ENCODE measurements at places on chromosomes 5 and 9.

- no peak for DNase-seq
These were observed 139.6 kb downstream of the RASEF start for GRCh38 chr9:82923092-82923911.

GRCh38 chr9:115058684-115059315 is 59.2 kb downstream of the TNC start:
- DNase-seq = no peak

DNA sequence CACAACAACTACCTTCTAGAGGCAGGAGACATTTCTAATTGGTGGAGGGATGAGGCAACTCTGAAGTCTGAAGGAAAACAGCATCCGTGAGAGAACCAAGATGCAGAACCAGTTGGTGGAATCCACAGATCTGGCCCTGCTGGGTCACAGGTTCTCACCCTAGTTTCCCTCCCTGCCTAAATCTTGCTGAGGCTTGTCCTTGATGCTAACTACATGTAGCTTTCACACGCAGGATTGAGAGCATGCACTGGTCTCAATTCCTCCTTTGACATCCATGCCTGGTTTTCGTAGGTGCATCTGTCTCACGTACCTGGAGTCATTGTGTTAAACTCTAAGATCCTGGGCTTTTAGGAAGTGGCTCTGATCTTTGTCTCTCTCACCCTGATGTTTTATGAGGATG is 9.7 kb upstream of the F2RL1 start:
- no peak for DNase-seq

DNA sequence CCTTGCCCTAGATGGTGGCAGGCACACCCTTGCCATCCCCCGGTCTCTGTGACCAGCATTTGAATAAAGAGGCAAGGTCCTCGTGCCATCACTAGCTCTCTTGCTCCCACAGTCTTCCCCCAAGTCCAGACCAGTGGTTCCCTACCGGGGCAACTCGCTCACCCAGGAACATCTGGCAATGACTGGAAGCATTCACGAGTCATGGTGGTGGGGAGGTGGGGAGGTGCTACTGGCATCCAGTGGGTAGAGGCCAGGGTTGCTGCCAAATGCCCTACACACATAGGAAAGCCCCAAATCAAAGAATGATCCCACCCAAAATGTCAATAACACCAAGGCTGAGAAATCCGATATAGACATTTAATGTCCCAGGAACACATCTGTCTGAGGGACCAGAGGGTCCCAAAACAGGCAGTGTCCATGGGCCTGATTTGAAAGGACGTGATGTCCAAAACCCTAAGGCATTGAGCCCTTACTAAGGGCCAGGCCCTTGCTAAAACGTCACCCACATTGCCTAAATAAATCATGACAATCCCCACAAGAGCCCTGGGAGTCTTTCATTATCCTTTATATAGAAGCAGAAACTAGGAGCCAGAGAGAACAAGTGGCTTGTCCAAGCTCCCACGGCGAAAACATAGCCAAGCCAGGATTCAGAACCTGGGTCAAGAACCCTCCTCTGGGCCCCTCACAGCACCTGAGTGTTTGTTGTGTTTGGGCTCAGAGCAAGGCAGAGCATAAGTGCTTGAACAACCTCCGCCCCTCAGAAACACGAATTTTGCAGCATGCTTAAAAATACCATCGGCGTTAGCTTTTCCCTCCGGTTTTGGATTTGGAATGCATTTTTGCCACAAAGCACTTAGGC is 119.3 kb upstream of the WWC1 start:
- DNase-seq = no peak

DNA sequence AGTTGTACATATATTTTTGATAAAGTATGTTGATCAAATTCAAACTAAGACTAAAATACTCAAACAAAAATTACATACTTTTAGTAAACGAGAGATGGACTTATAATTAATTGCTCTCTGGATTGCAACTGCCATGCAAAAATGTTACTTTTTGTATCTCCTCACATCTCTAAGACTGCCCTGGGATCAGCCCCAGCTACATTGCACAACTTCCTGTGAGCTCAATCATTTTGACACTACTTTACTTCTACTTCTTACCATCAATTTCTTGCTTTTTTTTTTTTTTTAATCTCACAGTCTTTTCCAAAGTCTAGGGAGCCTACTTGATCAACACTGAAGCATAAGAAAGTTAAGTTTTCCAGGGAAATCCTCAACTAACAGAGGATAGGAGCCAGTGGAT is 506.0 kb upstream of the CDH10 start:
- no peak for DNase-seq

GRCh38 chr9:30579810-30580209 is 1804.6 kb upstream of the ACO1 start:
- DNase-seq = no peak

GRCh38 chr9:74887981-74888370 is 255 bp upstream of the TRPM6 start:
- DNase-seq = no peak

DNA sequence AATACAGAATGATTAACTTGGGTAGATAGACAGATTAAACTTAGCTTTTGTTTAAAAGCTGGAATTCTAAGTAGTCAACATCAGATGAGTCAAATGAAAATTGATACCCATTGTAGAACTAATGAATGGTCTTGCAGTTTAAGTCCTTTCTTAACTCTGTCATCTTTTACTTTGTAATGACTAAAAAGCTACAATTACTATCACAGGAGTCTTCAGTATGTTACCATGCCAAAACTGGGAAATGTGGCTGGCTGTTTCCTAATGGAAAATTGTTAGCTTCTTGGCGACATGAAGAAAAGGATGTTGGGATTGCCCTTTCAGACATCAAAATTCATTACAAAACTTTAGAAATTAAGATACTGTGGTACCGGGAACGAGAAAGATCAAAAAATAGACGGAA is 20.2 kb upstream of the ANXA1 start:
- DNase-seq = no peak
